Kidney glomerular epithelial cell (primary cell): ENCODE measurements at places on chromosomes 2 and 18.

DNA sequence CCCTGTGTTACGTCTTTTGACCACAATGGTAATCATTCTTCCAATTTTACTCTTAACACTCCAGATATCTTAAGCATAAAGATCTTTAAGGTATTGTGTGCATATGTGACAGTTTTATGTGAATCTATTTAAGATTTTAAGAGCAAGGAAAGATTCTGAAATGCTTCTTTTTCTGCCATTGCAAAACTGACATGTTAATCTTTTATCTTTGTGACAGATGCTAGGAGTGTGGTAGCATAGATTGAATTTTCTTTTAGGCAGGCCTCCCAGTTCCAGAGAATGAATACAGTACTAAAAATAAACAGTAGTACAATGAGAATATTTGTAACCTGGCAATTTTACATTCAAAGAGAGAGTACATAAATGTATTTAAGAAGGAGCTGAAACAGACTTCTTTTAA is 232.5 kb upstream of the ZSWIM2 start:
- no peak for DNase-seq

GRCh38 chr2:8212239-8212638 is 469.6 kb upstream of the ID2 start:
- DNase-seq: no peak

DNA sequence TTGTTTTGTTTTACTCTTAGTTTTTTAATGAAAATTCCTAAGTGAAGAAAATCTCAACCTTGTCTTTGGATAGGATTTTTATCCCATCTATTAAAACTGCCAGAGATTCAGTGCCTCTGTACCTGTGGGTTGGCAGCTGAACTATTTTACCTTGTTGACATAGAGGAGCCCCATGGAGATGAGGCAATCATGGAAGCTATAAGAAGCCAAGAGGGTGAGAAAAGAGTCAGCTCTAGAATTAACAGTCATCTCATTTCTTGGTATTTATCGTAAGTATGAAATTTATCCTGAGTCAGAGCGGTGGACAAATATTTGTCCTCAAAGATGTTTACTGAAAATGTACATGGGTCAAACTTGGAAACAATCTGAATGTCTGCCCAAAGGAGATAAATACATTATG is 35.8 kb upstream of the PGAP1 start:
- DNase-seq: no peak

DNA sequence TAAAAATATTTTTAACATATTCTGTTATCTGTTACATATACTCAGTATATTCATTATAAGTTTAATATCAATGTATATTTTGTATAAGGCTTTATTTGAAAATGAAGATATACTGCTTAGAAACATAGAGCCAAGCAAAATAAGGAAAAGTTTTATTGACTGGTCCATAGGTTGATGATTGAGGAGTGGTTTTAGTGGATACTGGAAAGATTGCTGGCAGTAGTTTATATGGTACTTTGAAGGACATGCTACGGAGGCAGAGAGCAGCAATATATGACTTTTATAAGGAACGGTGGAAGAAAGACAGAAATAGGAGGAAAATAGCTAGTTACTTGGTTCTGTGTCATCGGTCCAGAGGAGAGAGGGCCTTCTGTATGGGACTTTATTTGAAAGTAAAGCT is 92.4 kb downstream of the ZNF236 start:
- DNase-seq: no peak

- peak; percentile 54 for DNase-seq
Observed at GRCh38 chr2:167127135-167127534, 238.9 kb downstream of the XIRP2 start.

- no peak for DNase-seq
Observed at GRCh38 chr2:99653433-99653832, 163.6 kb upstream of the REV1 start.

- DNase-seq: no peak
Observed at GRCh38 chr18:68439642-68440041, 275.3 kb downstream of the TMX3 start.

GRCh38 chr2:136131961-136132824 is 14.2 kb upstream of the CXCR4 start:
- no peak for DNase-seq

GRCh38 chr2:167820488-167820887 is 426.9 kb downstream of the STK39 start:
- DNase-seq: no peak

- no peak for DNase-seq
Observed at GRCh38 chr2:186827862-186828492, 21.0 kb downstream of the ZSWIM2 start.

DNA sequence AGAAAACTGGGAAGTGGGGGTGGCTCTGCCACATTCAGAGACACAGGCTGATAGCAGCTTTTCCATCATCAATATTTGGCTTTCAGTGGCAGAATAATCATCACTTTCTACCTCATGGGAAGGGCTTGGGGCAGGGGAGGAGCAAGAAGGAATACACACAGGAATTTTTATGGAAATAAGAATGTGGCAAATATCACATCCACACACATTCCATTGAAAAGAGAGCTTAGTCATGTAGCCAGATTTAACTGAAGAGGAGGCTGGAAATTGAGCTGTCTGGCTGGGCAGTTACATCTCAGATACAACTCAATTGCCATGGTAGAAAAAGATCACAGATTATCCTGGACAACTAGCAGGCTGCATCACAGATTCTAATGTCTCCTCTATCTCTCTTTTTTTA is 1474.0 kb upstream of the ACVR2A start:
- peak; percentile 25 for DNase-seq

DNA sequence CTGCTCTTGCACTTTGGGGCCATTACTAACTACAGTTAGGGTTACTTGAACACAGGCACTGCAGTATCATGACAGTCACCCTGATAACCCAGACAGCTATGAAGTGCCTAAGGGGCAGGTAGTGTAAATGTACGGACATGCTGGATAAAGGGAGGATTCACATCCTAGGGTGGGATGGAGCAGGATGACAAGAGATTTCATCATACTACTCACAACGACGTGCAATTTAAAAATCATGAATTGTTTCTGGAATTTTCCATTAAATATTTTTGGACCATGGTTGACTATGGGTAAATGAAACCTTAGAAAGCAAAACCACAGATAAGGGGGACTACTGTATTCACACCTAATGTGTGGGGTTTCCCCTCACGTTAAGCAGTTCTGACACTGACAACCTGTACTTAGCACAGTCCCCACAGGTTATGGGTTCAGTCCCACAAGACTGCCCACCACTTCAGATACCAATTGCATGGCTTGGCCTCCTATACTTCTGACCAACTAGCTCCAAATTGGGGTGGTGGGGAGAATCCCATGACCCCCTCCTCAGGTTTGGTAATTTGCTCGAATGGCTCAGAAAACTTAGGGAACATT is 75.8 kb downstream of the NAT8 start:
- DNase-seq: no peak

DNA sequence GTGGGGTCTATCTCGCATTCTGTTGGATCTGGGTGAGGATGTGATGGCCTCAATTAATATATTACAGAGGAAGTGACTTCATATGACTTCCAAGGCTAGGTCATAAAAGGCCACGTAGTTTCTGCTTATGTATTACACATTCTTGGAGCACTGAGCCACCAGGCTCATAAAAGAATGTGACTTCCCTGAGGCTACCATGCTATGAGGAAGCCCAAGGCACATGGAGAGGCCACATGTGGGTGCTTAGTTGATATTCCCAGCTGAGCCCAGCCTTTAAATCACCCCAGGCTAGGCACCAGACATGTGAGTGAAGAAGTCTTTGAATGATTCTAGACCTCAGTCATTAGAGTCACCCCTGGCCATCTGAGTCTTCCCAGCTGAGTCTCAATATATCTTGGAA is 13.3 kb upstream of the REEP1 start:
- no peak for DNase-seq

GRCh38 chr2:71166812-71167211 is 36.4 kb downstream of the MPHOSPH10 start:
- no peak for DNase-seq

- no peak for DNase-seq
Observed at GRCh38 chr2:232117413-232117812, 155.9 kb downstream of the DIS3L2 start.

DNA sequence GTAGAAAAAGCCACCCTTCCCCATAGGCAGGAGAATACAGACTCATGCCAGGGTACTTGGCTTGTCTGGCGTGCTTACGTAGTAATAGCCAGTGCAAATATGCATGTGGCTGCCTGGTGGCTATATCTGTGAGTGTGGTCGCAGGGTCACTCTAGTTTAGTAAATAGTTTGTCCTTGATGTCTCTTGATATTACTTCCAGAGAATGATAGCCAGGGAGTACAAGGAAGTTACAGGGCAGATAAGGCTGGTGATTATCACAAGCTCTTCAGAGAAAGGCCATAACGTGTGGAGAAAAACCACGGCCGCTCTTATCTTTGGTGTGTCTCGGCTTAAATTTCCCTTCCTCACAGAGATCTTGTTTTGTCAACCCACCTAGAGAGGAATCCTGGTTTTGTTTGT is 54.3 kb upstream of the SLC39A10 start:
- no peak for DNase-seq

DNA sequence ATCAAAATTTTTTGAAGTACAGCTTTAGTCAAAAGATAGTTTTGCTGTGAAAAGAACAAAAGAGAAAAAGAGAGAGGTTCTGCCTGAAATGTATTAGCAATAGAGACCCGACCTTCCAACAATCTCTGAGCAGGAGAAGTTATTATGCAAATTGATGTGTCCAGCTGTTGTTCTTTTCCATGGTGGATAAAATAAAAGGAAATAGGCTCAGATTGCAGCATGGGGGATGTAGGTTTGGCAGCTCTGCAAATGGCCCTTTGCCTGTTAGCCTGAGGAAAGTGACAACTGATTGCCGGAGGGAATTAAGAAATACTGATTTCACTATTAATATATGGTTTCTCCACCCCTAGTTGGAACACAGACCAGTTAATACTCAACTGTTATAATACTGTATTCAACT is 1283.2 kb upstream of the NXPH2 start:
- no peak for DNase-seq

DNA sequence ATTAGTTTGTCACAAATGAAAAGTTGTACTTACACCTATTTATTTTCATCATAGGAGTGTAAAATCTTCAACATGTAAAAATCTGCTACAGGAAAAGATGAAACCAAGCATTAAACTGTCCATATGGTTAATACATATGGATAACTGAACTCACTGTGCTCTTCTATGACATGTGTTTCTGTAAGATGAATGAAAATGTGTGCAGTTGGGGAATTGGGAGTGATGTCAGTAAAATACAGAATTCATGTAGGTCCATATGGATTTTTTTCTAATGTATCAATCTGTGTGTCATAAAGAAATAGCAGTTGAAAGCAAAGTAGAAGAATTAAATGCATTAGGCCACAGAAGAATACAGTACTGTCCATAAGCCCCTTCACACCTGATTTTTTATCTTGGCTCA is 178.4 kb upstream of the COL3A1 start:
- DNase-seq: no peak

- no peak for DNase-seq
Observed at GRCh38 chr2:45904946-45905631, 253.6 kb downstream of the PRKCE start.

DNA sequence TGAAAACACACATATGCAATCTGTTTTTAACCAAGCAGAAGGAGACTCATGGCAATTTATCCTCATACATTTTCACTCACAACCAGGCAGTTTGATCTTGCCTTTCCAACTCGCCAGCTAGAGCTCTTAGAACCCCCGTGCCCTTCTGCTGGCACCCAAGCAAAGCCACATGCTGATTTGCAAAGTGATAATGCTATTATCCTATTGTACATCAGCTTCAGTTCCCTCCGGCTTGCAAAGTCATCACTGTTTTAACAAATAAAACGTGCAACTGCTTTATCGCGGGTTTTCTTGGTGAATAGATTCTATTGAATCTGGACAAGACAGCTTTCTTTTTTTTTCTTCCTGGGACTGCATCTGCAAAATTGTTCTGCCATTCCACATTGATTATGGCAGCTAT is 314.6 kb downstream of the LNPK start:
- DNase-seq: no peak

DNA sequence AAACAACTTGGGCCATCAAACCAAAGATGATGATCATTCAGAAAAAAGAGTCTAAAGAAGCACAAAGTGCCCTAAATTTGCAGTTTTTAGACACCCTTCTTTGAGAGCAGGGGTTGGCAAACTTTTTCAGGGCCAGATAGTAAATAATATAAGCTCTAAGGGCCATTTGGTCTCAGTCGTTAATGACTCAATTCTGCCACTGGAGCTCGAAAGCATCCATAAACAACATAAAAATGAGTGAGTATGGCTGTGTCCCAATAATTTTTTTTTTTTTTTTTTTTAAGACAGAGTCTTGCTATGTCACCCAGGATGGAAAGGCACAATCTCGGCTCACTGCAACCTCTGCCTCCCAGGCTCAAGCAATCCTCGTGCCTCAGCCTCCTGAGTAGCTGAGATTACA is 152.3 kb downstream of the DTNB start:
- DNase-seq: no peak

DNA sequence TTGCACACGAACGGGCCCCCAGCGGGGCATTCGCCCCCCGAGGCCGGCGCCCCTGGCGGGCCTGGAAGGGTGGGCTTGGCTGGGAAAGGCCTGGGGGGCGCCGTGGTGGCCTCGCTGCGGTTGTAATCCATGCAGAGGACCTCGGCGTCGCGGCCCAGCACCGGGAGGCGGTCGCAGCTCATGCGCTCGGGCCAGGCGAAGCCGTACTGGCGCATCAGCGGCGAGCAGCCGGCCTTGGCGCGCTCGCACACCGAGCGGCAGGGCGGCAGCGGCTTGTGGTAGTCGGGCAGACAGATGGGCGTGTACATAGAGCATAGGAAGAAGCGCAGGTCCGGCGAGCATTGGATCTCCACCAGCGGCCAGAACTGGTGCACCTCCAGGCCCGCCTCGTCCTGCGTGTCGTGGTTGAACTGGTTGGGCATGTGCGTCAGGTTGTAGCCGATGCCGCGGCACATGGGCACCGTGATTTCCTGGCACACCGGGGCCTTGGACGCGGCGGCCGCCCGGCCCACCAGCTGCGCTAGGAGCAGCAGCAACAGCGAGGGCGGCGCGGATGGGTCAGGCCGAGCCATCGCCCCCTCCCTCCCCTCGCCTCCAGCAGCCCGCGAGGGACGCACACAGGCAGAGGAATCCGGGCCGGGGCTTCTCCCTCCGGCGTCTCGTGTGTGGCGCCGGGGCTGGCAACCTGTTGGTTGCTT is 1.4 kb downstream of the FZD5 start:
- no peak for DNase-seq

- peak; percentile 51 for DNase-seq
Observed at GRCh38 chr18:44895176-44895798, 214.6 kb downstream of the SETBP1 start.

- DNase-seq: no peak
Observed at GRCh38 chr2:160920061-160920460, 240.2 kb upstream of the TANK start.

GRCh38 chr18:48820483-48821250 is 130.1 kb downstream of the SMAD7 start:
- DNase-seq: no peak

GRCh38 chr2:20065885-20066602 is 14.6 kb upstream of the LAPTM4A start:
- DNase-seq: peak; percentile 71

DNA sequence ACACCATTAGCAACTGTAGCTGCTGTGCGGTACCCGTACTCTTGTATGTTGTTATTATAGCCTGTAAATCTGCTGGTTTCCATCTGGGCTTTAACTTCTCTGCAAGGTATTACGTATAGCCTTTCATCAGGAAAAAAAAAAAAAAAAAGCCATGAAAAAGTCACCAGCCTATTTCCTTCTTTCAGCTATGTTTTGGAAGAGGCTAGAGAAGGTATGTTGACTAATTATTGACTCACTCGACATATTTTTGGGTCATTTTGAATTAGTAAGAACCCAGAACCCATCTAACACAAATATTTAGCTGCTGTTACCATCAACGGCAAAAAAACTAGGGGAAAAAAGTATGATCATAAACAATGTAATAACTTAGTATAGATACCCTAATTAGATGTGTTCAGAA is 1395.6 kb downstream of the SUCLG1 start:
- DNase-seq: no peak
